Upper lobe of left lung (tissue), 6 donors: ENCODE measurements at places on chromosomes 6 and 20.
A peak's percentile ranks its signal among the peaks of the same experiment; 100 is the strongest.

DNA sequence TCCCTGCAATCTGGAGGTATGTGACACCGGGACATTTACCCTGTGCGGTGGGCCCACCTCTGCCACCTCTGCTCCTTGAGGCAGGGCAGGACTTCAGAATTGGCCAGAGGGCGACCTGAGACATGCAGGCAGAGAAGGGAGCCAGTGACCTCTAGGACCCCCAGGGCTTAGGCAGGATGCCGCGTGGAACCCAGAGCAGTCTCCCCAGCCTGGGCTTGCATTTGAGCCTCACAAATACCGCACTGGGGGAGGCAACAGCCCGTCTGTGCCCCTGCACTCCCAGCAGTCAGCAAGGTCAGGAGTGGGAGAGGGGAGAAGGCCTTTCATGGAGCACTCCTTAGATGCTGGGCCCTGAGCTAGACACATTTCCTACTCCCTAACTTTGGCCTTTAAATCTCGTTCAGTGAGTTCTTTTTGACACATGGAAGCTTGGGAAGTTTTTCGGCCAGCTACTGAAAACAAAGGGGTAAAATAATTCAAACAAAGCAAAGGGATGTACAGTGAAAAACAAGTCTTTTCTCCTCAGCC lies 41.7 kb downstream of the C20orf203 start:
- no peak for DNase-seq

DNA sequence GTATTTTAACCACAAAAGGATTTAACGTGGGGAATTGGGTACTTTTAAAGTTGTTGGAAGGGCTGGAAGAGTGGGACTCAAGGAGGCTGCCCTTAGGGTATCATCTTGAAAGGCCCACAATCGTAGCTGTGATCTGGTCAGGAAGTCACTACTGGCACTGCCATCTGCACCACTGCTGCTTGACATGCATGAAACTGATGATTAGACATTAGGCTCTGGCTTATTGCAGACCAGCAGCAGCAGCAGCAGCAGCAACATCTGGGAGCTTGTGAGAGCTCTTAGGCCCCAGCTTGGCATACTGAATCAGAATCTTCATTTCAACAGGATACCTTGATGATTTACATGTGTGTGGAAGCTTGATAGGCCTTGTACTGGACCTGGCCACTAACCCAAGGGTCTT lies 68.6 kb downstream of the PHF20 start:
- no peak for DNase-seq

- peak; percentile 66 for DNase-seq
Measured at GRCh38 chr20:49747707-49748524, 34.2 kb upstream of the B4GALT5 start.

DNA sequence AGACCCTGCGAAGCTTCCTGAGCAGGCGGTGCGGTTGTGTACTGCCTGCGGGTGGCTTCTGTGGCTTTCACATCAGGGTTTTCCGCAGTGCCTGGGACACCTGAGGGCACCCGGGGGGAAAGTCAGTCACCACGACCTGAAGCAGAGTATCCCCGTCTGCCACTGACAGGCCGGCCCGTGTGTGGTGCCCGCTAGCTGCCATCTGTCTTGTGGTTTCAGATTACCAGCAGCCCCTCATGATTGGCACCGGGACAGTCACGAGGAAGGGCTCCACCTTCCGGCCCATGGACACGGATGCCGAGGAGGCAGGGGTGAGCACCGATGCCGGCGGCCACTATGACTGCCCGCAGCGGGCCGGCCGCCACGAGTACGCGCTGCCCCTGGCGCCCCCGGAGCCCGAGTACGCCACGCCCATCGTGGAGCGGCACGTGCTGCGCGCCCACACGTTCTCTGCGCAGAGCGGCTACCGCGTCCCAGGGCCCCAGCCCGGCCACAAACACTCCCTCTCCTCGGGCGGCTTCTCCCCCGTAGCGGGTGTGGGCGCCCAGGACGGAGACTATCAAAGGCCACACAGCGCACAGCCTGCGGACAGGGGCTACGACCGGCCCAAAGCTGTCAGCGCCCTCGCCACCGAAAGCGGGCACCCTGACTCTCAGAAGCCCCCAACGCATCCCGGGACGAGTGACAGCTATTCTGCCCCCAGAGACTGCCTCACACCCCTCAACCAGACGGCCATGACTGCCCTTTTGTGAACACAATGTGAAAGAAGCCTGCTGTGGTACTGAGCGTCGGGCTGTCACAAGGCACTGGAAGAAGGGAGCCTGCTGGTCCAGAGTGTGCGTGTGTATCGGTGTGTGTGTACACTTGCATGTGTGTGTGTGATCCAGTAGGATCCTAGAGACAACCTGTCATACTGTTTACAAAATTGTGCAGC lies 54.4 kb downstream of the GOPC start:
- DNase-seq, result peak; percentile 42

DNA sequence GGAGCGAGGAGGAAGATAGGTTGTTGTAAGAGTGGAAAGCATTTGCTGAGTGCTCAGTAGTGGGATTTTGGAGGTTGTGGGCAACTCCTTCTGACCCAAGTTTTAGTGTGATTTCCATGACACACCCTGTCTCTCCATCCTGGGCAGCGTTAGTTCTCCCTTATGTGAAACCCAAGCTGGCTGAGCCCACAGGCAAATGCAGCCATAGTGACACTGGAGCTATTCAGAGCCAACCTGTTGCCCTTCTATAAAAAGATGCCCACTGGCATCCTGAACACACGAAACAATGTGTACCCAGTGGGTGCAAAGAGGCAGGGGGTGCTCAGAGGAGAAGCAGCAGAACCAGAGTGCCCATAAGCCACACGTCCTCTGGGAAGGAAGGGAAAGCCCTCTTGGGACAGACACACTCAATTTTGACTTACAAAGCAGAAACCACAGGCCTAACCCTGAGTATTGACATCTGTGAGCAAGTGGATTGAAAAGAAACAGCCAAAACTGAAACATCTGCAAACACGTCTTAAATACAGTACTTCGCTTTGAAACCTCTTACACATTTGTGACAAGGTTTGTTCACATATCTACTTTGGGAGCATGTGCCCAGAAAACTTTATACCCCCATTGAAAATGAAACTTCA lies 54.6 kb downstream of the BPIFB1 start:
- no peak for DNase-seq

DNA sequence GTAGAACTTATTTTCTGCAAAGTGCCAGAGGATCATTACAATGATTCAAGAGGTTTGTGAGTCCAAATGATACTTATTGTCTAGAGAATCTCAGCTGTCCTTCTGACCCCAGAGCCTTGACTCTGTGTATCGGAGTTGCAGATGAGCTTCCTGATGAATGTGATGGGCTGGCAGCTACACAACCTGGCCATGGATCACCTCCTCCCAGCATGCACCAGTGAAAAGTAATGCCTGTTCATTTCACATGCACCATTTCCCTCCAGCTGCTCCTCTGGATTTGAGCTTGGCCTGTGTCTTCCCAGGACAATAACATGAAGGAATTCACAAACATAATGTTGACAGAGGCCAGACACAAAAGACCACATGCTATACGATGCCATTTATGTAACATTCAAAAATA lies 30.0 kb downstream of the SNHG17 start:
- no peak for DNase-seq

DNA sequence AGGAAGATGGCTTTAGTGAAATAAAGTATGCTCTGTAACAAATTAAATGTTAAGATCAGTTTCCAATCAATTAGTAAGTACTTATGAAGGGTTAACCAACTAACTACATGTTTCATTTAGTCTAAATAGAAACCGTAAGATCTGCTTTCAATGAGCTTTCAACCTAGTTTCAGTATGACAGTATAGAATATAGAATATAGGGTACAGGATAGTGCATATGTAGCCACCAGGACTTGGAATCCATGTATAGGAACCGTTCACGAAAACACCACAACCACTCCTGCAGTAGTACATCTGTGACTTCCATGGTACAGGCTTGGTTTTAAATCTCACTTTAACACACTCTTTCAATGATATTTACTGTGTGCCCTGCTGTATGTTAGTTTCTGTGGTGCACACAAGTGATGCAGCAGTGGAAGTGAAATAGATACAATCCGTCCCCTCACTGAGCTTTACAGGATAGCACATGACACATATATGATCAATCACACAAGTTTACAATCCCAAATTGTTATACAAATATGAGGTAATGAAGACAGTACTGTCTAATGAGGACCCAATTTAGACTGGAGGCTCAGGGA lies 479.7 kb upstream of the MARCKS start:
- no peak for DNase-seq

- no peak for DNase-seq
Measured at GRCh38 chr6:105179244-105180065, at the start of gene POPDC3. Gene POPDC3 (minus strand): TSS chr6:105180014. CDS start chr6:105161909, 18,105 bp downstream.

GRCh38 chr6:36618366-36619355 lies 24.5 kb downstream of the SRSF3 start:
- peak; percentile 14 for DNase-seq

DNA sequence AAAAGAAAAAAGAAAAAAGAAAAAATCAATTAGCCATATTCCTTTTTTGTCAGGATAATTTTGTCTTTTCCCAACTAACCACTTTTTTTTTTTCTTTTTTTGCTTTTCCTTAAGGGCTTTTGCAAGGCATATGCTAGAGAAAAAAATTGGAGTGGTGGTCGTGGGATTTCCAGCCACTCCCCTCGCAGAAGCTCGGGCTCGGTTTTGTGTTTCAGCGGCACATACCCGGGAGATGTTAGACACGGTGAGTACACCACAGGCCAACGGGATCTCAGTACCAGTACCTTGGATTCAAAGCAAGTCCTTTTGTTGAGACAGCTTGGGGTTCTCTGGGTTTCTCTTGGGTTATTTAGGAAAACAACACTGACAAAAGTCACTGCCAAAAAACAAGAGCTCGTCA lies 61.2 kb upstream of the ISM1 start:
- DNase-seq, result no peak

DNA sequence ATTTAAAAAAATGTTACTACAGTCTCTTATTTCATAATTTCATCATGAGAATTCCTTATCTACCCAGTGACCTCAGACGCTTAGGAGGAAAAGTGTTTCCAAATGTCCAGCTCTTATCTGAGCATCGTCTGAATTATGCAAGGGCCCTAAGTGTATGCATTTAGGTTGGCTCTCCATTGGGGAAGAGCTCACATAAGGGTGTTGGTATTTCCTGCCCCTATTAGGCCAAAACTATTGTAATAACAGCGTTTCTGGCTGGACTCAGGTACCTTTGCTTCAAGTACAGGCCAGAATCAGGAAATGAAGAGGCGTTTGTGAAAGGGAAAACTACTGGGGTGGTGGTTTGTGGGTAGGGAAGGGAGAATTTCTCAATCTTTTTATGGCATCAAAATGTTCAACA lies 40.4 kb upstream of the SGK1 start:
- no peak for DNase-seq

- peak; percentile 70 for DNase-seq
Measured at GRCh38 chr6:41768545-41769308, 11.0 kb downstream of the FRS3 start.

- DNase-seq, result no peak
Measured at GRCh38 chr20:17730071-17730470, 30.3 kb downstream of the BANF2 start.

DNA sequence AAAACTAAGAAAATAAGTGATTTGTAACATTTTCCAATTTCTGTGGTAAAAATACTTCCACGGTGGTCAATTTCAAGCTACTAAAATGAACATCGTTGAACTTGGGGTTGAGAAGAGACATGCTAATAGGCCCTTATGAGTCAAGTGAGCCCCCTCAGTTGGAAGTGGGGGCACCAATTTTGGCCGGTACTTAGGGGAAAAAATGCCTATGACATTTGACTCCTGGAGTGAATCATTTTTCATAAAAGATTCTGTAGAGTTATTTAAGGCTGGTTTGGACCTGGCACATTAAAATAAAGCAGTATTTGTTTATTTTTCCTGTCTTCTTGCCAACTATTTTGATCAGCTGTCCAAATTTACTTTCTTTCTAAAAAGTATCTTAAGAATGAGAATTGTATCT lies 32.4 kb upstream of the CAP2 start:
- DNase-seq, result no peak

DNA sequence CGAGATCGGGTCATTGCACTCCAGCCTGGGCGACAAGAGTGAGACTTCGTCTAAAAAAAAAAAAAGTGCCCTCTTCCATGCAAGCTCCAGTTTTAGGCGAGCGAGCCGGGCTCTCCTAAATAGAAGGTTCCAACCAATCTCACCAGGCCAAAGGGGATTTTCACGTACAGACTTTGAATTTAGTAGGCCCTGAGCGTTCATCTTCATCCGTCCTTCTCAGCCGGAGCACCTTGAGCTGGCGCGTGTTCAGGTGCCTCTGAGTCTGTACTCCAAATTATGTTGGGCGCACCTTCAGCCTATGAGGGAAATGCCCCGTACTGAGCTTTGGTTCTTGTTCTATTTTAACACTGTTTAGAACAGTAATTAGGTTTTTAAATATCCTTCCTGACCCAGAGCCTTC lies 817 bp upstream of the TAP2 start:
- no peak for DNase-seq

DNA sequence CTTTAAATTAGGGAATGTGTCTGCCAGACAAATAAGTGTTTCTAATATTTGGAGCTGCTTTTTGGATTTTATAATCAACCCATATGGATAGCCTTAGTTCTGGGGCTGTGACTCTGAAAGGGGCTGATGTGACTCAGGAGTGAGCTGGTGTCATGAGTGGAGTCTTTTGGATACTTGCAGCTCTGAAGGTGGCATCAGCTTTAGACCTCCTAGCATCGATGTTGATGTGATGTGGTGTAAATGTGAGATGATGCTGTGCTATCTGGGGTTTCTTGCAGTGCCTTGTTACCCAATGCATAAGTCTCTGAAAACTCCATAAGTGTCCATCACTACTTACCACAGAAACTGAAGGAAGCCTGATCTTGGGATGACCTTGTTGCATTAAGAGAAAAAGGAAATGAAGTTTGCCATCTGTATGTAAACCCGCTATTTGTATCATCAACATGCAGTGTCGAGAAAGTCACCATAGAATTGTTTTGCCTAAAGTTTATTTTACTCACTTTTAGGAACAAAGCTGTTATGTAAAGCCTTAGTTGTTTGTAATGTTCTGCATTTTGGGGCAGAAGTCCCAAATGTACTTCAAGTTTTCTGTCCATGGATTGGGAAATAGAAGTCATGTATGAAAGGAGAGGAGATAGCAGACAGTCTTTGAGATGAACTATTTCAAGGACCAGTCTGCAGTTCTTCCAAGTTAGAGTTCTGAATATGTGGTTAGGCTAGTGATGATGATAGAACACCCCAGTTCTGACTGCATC lies 8.0 kb downstream of the FOXO3 start:
- no peak for DNase-seq

DNA sequence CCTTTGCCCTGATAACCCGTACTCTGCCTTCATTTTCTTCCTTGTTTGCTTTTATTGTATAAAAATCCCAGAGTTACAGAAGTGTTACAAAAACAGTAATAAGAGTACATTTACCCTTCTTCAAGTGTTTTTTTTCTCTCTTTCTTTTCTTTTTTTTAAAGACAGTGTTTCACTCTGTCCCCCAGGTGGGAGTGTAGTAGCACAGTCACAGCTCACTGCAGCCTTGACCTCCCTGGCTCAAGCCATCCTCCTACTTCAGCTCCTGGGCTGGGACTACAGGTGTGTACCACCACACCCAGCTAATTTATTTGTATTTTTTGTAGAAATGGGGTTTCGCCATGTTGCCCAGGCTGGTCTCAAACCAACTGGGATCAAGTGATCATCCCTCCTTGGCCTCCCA lies 402.7 kb downstream of the CDKAL1 start:
- DNase-seq, result no peak

- DNase-seq, result no peak
Measured at GRCh38 chr6:9360881-9361280, 925.5 kb upstream of the SLC35B3 start.
